ENCODE measurements at places on chromosomes 2 and 18.

GRCh38 chr2:217316743-217317142 lies 456.9 kb upstream of the TNP1 start:
- DNase-seq: no peak

GRCh38 chr2:15363142-15363541 lies 198.0 kb downstream of the NBAS start:
- no peak for DNase-seq

GRCh38 chr18:60684843-60685513 lies 312.4 kb upstream of the MC4R start:
- DNase-seq: peak; percentile 58

DNA sequence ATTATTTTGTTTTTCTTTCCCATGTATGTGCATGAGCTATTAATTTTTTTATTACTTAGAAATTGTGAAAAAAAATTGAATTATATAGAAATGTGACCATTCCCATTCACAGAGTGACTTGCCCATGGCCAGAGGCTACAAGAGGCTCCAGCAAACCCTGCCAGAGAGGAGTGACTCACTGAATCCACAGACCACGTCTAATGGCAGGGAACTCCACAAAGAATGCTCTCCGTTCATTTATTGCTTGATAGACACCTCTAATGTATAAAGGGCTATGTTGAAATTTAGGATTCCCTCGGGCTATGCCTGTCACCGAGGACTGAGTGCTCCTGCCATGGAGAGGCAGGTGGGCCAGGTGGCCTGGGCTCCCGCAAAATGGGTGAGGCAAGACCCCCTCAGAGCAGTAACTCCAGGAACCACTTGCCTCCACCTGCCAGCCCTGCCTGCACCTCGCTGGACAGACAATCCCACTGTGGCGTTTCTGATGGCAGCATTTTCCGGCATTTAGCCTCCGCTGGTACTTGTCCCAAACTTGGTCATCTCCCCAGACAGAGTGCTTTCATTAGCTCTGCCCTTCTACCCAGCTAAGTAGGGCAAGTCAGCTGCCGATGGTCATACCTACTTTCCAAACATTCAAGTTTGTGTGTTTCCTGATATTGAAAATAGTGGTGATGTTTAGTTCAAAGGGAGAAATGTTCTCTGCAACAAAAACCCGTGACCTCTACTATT lies 200.3 kb downstream of the PRKCE start:
- peak; percentile 10 for DNase-seq

DNA sequence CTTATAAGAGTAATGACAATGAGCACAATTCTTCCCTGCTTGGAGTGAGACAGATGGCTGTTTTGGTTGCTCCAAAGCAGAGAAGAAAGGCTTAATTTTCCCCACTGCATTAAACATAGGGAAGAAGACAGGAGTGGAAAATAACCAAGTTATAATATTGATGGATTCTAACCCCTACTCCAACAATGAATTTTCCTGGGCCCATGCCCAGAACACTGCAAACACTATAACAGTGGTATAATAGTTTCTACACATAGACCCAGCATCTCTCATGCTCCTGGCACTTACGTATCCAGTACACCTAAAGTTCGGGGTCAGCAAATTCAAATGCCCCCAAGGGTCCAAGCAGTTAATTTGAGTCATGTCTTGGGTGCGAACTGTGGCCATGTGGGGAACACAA lies 613.4 kb downstream of the PLCL1 start:
- DNase-seq: no peak

DNA sequence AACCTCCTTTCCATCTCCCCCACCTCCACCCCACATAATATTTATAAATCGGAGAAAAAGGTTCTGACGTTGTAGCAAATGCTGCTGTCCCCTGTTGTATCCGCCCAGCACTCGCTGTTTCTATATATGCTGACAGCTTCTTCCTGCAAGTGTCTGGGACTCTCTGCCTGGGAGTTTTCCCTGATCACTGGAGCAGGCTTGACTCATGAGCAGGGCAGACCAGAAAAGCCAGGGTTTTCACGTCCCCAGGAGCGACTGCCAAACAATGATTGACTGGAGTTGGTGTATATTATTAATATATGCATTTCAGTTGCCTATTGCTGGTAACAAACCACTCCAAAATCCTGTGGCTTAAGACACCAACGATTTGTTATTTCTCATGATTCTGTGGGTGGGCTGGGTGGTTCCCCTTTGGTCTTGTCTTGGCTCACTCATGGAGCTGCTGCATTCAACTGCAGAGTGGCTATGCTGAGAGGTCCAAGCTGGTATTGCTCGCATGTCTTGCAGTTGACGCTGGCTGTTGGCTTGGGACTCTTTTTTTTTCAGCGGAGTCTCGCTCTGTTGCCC lies 21.2 kb upstream of the ASXL2 start:
- DNase-seq: no peak

GRCh38 chr2:218296847-218297246 lies 4.5 kb upstream of the TMBIM1 start:
- no peak for DNase-seq

DNA sequence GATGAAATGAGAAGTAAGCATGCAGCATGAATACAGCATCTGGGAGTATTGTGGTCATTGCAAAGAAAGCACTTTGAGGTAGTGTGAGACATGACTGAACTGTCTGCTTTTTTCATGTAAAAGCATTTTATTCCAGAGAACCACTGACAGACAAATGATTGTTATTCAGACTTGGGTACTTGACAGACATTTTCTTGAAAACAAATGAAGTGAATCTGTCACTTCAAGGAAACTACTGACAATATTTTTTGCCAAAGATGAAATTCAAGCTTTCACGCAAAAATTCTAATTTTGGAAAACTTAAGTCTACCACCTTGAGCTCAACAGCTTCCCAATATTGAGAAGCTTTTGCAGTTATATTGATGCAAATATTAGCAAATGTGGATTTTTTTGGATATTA lies 255.7 kb downstream of the ARL6IP6 start:
- no peak for DNase-seq

- DNase-seq: no peak
Measured at GRCh38 chr18:41870817-41871216, 84.2 kb upstream of the PIK3C3 start.

- DNase-seq: no peak
Measured at GRCh38 chr2:26886736-26887135, 38.8 kb downstream of the DPYSL5 start.

GRCh38 chr2:19887510-19887909 lies 14.3 kb downstream of the TTC32 start:
- DNase-seq: no peak

DNA sequence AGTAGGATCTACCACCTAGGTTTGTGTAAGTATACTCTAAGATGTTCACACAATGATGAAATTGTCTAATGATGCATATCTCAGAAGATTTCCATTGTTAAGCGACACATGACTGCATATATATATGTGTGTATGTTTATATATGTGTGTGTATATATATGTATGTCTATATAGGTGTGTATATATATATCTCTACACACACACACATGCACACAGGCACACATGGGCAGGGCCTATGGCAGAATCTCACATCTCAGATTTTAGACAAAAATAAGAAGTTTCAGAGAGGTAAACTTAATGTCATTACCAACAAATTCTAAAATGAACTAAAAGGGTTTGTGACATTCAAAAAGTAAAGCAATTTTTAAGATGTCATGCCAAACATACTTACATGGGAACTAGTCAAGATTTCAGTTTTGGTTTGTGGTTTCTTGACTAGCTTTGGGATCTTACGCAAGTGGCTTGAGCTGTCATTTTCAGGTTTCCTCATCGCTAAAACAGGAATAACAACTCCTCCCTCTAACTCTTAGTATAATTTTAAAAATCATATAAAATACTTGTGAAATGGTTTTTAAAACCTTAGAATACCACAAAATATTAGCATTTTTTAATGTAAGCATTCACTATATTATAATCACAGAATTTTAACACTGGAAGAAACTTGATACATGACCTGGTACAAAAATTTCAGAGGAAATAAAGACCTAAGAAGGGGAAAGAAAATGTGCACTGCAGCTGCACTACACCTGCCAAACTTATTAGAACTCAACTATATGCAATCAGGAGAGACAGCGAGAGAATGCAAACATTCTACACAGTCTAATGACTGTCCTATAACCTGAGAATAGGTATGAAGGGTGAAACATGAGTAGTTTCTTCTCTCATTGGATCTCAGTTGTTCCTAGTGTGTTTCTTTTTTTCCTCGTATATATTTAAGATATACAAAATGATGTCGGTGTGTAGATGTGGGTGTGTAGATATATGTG lies 75.7 kb downstream of the TTC21B start:
- no peak for DNase-seq

DNA sequence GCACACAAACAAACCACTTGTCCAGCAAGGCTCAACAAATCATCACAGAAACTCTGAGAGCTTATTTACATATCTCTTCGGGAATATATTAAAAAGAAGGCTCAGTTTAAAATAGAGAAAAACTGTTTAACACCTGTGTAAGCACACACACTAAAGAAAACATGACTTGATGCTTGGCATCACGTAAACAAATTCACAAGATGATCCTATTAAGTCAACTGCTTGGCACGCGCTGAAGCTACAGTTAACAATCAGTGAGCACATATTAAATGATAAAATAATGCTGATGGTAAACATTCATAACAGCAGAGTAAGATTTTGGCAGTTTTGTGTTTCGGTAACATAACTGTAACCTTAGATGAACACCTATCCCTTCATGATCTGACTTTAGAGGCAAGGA lies 4.3 kb upstream of the HES6 start:
- no peak for DNase-seq

GRCh38 chr2:233663911-233664310 lies 7.8 kb upstream of the UGT1A9 start:
- no peak for DNase-seq

- DNase-seq: no peak
Measured at GRCh38 chr2:172326211-172326509, 101.2 kb upstream of the ITGA6 start.

DNA sequence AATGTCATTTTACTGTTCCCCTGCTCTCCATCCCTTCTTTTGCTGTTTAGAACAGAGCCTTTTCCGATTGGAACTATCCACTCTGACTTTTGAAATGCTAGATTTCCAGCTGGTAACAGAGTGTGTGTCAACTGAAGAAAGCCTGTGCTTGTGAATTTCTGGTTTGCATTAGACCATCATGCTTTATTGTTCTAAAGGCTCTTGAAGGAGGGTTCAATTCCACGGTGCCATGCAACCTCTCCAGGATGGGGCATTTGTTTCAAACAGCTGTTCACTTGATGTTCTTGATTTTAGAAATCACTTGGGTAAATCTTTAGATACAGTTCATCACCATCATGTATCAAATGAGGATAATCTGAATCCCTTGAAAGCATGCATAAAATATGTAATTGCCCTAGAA lies 156.7 kb downstream of the QPCT start:
- DNase-seq: no peak

- no peak for DNase-seq
Measured at GRCh38 chr2:113966171-113966570, 76.3 kb downstream of the ACTR3 start.

GRCh38 chr2:71243634-71244301 lies 16.9 kb upstream of the PAIP2B start:
- DNase-seq: no peak

DNA sequence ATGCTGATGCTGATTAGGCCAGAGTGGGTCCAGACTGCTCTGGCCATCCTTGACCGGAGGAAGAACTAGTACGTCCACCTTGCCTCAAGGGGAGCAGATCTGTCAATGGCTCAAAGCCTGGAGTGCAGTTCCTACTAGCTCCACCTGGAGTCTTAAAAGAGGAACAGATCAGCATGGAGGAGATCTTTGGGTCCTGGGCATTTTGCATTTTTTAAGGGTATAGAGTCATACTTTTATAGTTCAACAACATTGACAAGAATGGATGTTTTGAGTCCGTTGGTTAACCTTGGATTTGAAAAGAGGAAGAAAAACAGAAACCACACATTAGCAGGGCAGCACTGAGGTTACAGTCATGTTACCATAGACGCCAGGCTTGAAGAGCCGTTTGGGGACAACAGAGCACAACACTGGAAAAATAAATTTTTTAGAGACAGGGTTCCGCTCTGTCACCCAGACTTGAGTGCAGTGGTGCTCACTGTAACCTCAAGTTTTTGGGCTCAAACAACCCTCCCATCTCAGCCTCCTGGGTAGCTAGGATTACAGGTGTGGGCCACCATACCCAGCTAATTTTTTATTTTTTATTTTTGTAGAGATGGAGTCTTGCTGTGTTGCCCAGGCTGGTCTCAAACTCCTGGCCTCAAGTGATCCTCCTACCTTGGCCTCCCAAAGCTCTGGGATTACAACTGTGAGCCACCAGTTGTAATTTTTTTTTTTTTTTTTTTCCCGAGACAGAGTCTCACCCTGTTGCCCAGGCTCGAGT lies 78.5 kb downstream of the PRKCE start:
- no peak for DNase-seq

- DNase-seq: no peak
Measured at GRCh38 chr2:38106405-38107094, 30.6 kb upstream of the CYP1B1 start.

- DNase-seq: no peak
Measured at GRCh38 chr18:54173980-54174630, 50.4 kb downstream of the MBD2 start.

DNA sequence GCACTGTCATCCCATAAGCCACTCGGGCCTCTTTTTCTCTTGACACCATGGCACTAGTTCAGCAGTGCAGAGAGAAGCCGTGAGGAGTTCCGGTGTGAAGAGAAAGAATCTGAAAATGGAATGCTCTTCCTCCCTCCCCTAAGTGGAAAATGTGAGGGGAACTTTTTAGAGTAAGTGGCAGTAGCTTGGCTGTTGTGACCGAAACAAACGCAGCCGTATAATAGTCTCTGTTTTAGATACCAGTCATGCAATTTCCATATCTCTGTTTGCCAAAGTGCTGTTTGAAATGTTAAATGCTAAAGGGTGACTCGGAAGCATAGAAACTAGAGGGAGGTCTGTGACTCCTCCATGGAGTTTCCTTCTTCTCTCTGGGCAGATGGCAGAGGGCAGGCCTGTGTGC lies 122.9 kb downstream of the MTCL1 start:
- DNase-seq: no peak

- DNase-seq: no peak
Measured at GRCh38 chr2:35292199-35292598, 1063.4 kb upstream of the CRIM1 start.

GRCh38 chr2:86304416-86304815 lies 33.0 kb downstream of the REEP1 start:
- DNase-seq: peak; percentile 20

- DNase-seq: peak; percentile 58
Measured at GRCh38 chr2:120108049-120108448, 95.2 kb downstream of the EPB41L5 start.

- no peak for DNase-seq
Measured at GRCh38 chr2:42314892-42315468, 46.0 kb downstream of the COX7A2L start.

- DNase-seq: peak; percentile 66
Measured at GRCh38 chr2:165874445-165875039, 79.0 kb downstream of the TTC21B start.

DNA sequence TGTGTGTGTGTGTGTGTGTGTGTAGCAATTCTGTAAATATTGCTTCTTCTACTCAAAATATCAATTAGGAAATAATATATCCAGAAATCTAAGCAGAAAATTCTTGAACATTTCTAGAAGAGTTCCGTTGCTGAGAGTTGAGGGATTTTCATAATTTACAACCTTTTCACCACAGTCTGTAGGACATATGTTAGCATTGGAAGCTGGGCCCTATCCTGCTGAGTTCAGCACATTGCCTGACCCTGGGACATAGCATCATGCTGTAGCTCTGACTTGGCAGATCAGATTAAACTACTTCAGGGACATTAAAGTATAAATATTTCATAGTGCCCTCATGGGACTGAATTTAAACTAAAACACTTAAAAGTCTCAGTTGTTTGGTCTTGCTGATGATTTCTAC lies 129.2 kb upstream of the KCNH7 start:
- DNase-seq: no peak
